Daoy (cell line): ENCODE measurements at places on chromosomes 3 and 15. TPM values are rescaled to one million over a fixed set of nuclear protein-coding genes. Genes with fewer than 3 reads are reported as not detected.

The IP6K2 gene
- total RNA-seq, result 38.5 and 41.6 TPM in 2 replicates

The RASL12 gene
- 1.5 and 1.6 TPM in 2 replicates for total RNA-seq

The ARGFX gene
- total RNA-seq, result not detected in 2 replicates

The OXTR gene
- 0.63 and 2.0 TPM in 2 replicates for total RNA-seq

The CHRD gene
- total RNA-seq, result 0.11 and 1.6 TPM in 2 replicates

The MESP1 gene
- total RNA-seq, result 1.2 and 1.5 TPM in 2 replicates

The ARID3B gene
- 9.3 and 10.6 TPM in 2 replicates for total RNA-seq

The PCBP4 gene
- 23.9 and 37.0 TPM in 2 replicates for total RNA-seq

The GALNT15 gene
- total RNA-seq, result 0.60 and 0.69 TPM in 2 replicates

- no peak for DNase-seq
Observed at GRCh38 chr15:52856286-52856685, 66.2 kb upstream of the ONECUT1 start.

GRCh38 chr3:17396036-17396435 lies 346.4 kb downstream of the TBC1D5 start:
- DNase-seq, result no peak

GRCh38 chr3:46093966-46094365 lies 66.7 kb upstream of the XCR1 start:
- DNase-seq, result no peak

- no peak for DNase-seq
Observed at GRCh38 chr3:53773611-53774368, 72.4 kb downstream of the CHDH start.

GRCh38 chr3:159854500-159855124 lies 134.0 kb upstream of the IL12A start:
- DNase-seq, result peak; percentile 86

DNA sequence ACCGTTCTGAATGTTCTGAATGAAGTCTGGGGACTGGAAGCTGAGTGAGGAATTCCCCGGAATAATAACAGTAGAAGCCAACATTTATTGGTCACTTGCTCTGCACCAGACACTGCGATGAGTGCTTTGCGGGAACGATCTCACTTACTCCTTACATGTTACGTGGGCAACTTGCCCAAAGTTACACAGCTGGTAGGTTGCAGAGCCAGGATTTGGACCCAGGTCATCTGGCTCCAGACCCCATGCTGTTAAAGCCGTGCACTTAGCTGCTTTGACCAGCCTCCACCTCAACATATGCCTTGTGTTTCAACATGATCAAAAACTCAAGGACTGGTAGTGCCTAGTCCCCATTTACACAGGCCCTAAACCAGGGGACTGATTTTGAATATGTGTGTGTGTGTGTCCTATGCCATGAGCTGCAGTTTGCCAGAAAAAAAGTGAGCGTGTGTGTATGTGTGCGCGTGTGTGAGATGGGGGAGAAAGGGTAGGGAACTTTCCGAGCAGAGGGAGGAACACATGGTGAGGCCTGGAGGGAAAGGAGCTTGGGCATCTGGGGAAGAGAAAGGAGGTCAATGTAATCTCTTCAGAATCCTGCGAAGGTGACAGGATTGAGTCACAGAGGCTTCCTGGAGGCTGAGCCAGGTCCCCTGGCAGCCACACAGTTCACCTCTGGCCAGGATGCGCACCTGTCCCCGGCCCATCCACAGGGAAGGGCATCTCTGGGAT lies 28.9 kb downstream of the LINGO1 start:
- no peak for DNase-seq

DNA sequence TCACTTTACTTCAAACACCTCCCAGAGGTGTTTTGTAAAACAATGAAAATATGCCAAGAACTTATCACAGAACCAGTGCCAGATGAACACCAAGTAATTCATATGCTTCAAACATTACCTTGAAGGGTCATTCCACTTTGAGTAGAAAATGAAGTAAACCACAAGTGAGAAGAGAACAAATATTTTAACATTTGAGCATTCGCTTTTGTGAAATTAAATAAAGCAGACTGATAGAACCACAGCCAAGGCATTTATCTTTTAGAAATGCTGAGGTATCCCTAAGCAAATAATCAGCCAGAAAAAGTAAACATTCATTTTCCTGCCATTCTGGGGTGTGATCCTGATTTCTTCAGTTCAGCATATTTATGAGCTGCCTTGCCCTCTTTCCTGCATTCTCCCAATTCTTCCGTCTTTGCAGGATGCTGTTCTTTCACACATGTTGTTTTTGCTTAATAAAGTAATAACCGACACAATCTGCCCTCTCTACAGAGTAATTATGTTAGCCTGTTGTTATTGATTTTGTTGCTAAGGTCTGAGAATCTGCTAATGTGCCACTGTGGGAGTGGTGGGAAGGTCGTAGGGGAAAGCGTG lies 235.6 kb upstream of the TGFBR2 start:
- DNase-seq, result no peak

DNA sequence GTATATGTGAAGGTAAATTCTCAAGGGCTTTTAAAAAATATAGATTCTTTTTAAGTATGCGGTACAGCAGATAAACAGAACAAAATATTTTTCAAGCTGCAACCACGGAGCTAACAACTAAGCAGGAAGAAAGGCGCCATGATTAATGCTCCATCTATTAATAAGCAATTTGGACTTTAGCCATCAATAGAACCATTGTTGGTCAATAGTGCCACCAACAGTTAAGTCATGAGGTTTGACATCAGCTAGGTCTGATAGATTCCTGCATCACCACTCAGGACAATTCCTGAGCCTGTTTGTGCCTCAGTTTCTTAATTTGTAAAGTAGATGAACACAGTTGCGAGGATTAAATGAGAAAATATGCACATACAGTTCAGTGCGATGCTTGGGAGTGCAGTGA lies 65.1 kb upstream of the FAM3D start:
- no peak for DNase-seq

DNA sequence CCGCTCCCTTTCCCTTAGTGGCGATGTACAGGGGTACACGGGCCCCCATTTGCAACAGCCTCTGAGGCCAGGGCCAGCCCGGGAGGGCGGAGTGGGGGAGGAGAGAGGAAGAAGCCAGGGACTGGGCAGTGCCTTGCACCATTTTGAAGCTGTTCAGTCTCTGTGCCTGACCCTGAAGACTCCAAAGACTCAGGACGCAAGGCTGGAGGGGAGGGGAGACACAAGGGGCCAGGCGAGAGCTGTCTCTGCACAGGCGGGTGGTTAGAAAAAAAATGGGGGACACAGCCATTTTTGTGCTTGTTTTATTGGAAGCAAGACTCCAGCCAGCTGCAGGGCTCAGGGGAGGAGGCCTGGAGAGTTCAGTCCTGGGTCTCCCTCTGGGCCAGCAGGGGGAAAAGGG lies 1.6 kb downstream of the RPP25 start:
- no peak for DNase-seq

DNA sequence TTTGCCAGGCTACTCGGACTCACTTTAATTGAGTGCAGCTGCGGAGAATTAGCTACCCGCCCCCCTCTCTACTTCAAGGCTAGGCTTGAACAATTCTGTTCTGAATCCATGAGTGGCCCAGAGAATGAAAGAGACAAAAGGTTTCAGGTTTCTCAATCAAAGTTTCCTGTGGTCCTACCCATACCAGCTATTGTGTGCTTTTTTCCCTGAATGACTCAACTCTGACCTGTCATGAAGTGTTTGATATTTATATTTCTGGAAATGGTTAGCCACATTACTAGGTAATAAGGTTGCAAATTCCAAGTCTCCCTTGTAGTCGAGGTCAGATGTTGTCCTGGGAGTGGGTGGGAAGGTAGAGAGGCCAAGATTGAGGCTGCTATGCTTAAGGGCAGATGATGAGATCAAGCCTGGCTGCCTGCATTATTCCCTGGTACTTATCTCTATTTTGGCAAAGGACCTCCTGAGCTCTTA lies 392.7 kb upstream of the TBL1XR1 start:
- peak; percentile 91 for DNase-seq
